Ascending aorta (tissue), 2 donors: ENCODE measurements at places on chromosomes 2 and 18. TPM values are rescaled to one million over a fixed set of nuclear protein-coding genes. Genes with fewer than 3 reads are reported as not detected.

DNA sequence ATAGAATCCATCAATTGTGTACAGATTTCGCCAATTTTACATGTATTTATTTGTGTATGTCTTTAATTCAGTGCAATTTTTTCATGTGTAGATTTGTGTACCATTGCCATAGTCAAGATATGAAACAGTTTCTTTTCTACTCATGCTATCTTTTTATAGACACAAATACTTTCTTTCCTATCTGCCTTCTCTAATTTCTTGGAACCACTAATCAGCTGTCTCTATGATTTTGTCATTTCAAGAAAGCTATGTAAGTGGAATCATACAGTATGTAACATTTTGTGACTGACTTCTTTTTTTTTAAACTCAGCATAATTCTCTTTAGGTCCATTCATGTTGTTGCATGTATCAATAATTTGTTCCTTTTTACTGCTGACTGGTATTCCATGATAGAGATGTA, 33.3 kb downstream of the KIAA1328 start:
- no peak for DNase-seq

Gene NEURL3
- total RNA-seq: not detected

DNA sequence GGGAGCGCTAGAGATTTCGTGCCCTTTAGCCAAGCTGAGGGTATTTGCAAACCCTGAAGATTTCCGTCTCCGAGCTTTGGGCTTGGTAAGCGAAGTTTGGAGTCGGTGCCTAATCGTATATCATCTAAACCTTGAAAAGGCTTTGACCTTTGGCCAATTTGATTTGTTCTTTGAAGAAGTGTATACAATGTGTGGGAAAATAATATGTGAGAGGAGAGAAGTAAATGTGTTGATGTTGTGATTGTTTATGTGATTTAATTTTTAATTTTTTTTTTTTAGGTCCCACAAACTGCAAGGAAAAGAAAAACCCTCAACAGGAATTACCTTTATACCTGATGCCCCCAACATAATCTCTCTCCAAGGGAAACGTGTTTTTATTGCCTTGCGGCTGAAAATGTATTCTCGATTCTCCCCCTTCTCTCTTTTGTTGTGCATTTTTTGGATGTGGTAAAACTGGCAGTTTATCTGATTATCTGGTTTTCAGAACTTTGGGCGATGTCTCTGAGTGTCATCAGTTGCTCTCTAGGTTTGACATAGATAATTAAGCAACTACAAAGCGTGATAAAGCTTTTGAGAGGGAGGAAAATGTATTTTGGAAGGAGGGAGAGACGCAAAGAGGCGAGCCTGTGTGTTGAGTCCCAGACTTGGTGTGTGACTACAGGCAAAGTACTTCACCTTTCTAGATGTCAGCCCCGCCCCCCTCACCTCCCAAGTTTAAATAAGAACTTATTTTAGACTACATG, 912 bp upstream of the FBXO11 start:
- DNase-seq: no peak

DNA sequence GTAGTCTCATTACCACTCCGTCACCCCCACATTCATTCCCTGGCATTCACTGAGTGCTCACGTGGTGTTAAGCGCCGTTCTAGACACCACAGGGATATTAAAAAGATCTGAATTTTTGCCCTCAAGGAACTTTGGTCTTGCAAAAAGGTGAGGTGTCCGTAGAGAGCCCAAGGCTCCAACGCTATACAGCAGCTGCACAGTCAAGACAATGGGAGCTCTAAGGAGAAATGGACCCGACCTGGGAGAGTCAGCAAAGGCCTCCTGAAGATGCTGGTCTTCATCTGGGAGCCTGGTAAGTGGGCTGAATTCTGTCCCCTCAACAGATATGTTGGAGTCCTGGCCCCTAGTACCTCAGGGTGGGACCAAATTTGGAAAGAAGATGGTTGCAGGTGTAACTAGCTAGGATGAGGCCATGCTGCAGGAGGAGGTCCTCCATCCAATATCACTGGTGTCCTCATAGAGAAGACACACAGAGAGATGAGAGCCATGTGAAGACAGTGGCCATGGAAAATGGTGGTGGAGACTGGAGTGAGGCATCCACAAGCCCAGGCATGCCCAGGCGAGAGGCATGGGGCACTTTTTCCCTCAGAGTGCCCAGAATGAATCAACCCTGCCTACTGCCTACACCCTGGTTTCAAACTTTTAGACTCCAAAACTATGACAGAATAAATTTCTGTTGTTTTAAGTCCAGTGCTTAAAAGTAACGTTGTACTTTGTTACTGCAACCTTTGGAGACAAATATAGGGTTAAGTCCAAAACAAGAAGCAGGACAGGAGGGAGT, 247.3 kb downstream of the TTC32 start:
- no peak for DNase-seq

DNA sequence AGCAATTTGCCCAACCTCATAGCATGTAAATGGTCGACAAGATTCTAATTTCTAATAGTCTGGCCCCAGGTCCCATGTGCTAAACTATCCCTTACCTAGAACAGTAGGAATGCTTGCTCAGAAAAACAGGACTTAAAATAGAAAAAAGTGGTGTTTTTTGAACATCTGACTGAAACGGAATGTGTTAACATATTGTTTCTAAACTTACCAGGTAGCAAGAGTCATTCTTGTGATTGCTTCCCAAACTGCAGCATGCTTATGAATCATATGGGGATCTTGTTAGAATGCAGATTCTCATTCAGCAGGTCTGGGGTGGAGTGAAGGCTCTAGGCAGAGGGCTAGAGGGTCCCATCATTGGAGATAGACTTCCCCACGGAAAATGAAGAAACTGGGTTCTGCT, 5.8 kb upstream of the SLC20A1 start:
- no peak for DNase-seq

DNA sequence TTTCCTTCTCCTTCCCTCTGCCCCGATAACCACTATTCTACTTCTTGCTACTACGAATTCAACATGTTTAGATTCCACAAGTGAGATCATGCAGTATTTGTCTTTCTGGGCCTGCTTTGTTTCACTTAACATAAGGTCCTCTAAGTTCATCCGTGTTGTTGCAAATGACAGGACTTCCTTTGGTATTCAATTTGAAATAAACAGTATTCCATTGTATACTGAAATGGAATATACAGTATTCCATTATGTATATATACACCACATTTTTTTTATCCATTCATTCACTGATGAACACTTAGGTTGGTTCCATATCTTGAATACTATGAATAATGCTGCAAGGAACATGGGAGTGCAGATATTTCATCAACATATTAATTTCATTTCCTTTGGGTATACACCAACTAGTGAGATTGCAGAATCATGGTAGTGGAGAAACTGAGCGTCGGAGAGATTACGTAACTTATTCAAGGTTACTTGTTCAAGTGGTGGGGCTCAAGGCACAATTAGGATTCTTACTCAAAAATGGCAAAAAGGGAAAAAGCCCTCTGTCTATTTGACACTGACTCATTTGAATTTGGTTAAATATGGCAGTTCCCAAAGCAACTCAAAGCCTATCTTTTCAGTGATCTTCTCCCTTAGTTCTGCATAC, 85.1 kb downstream of the CHN1 start:
- DNase-seq: no peak

DNA sequence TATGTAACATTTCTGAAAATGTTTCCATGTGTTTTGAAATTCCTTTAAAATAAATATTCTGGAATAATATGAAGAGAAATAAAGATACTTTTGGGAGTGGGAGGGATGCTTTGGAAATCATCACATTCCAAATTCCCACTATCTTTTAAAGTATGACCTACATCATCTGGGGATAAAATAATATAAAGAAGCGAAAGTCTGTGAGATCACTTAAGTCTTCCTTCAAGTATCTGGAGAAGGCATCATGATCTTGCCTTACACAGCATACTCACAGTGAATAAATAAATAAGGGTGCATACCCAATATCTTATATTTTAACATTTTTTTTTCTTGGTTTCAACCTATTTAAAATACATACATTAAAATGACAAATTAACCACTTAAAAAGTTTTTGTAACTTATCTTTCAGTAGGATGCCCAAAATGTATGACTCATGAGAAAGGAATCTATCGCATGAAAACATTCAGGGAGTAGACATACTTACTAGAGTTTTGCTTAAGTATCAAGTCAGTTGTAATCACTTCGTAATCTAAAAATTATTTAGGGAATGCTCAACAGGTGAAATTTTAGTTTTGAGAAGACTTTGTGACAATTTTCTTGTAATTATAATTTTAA, 248.3 kb upstream of the COL3A1 start:
- no peak for DNase-seq

DNA sequence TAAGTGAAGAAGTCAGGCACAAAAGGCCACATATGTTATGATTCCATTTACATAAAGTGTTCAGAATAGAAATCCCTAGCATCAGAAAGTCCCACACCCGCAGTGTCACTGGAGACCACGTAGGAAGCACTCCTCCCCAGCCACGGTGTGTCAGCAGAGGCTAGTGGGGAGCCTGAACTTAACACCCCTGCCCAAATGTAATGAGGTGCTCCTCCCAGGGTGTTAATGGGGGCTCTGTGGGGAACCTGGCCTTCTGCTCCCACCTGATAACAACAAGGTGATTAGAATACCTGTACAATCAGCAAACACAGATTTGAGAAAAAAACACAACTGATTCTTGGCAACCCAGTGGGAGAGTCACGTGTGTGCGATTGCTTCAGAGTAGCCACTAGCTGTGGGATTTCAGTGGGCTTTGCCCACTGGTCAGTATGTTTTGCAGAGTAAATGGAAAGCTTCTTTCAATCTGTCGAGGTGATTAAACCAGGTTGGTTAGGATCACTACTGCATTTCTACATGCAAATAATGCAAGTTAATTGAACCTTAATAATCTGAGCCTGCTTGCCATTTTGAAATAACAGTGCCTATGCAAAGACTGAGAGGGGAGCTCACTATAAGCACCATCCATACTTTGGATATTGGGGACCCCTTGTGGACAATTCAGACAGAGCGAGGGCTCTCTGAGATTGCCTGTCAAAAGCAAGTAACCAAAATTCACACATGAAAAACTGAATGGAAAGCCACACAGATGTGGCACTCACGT, 20.6 kb upstream of the ATRAID start:
- DNase-seq: no peak

- no peak for DNase-seq
These were observed 19.8 kb downstream of the CMPK2 start for GRCh38 chr2:6845903-6846302.

Gene LCT
- not detected for total RNA-seq

DNA sequence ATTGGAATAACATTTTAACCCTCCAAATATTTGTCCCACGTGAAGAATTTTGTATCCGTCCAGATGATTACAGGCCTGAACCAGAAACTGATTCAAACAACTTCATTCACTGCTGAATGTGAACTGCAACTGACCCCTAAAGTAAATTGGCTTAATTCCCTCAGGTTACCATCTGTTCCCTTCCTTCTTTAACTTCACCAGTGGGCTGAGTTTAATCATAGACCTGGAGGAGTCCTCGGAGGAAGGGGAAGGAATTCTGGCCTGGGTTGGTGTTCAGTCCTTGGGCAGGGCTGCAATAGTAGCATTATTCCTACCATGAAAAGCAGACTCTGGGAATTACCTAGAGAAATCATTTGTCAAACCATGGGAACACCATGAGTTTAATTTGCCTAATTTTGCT, 207.4 kb downstream of the TMEM247 start:
- no peak for DNase-seq

- no peak for DNase-seq
These were observed 308.4 kb upstream of the RAB12 start for GRCh38 chr18:8300751-8301410.

GRCh38 chr18:31633392-31634330, 42.0 kb downstream of the TTR start:
- DNase-seq: no peak

GRCh38 chr2:203650860-203651613, 55.4 kb upstream of the CD28 start:
- DNase-seq: no peak

Gene PID1
- total RNA-seq: 38.4 TPM

GRCh38 chr18:22674272-22674671, 256.6 kb upstream of the CTAGE1 start:
- no peak for DNase-seq

- no peak for DNase-seq
These were observed 172.7 kb upstream of the SMAD7 start for GRCh38 chr18:49123431-49123830.

Gene WDR35
- total RNA-seq: 2.1 TPM

GRCh38 chr2:109475531-109476210, 138.1 kb downstream of the SEPTIN10 start:
- no peak for DNase-seq

Gene ITPRIPL1
- total RNA-seq: 14.5 TPM

DNA sequence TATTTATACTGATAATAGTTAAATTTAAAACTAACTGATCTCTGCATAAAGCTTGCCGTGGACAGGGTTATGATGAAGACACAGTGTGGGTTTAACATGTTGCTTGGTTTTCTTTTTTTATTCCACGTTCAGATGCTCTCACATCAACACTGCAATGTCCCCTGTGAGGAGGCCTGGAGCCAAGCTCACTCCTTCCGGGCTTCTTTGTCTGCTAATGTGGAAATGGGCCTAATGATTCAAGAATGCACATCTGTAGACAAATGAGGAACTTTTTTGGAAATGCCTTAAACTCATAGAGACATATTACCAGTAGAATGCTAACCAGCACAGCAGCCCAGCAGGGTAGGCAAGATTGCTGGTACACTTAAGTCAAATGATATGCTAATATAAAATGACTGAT, 208.0 kb downstream of the GALR1 start:
- DNase-seq: no peak

GRCh38 chr2:238947920-238948710, 100.2 kb downstream of the TWIST2 start:
- no peak for DNase-seq

Gene RAPGEF4
- total RNA-seq: 79.9 TPM

DNA sequence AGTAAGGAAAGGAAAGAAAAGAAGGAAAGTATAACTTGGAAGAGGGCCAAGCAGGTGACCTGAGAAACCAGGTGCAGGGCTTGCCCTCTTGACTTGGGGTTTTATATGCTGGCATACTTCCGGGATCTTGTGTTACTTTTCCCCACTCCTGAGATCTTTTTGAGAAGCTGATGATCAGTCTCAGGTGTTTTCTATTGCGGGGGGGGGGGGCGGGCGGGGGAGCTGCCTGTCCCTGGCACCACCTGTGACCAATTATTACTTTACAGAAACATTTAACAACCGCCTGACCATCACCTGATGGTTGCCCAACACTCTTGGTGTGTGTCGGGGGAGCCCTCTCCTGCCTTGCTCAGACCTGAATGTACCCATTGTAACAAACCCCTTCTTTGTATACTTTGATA, 6.9 kb upstream of the CASP10 start:
- DNase-seq: no peak

Gene UGT1A10
- total RNA-seq: not detected

- peak; percentile 72 for DNase-seq
These were observed 2.6 kb upstream of the FZD5 start for GRCh38 chr2:207772081-207772843.

DNA sequence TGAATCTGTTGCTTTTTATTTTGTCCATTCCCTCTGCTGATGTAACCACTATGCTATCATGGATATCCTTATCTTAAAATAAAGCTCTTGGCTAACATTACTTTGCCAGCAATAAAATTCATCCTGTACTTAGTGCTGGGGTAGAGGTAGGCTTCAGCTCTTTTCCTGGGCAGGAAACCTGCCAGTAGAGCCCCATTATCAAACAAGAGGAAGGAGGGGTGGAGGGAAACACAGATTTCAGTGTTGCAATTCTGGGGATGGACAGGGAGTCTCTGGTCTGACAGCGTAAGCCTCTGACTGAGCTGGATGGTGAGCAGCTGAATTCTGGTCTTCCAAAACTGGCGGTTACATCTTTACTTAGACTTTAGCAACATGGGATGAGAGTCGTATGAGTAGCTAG, 47.5 kb downstream of the CASP8 start:
- DNase-seq: no peak

GRCh38 chr2:102788216-102788884, 26.5 kb downstream of the TMEM182 start:
- DNase-seq: no peak

Gene GPAT2
- total RNA-seq: 9.4 TPM
